ENCODE measurements at places on chromosomes 13 and 19. TPM values are rescaled to one million over a fixed set of nuclear protein-coding genes. Genes with fewer than 3 reads are reported as not detected.

The PABPC3 gene
- 0.17 TPM for total RNA-seq

The WDR88 gene
- total RNA-seq = 0.16 TPM

The CLC gene
- not detected for total RNA-seq

The CDX2 gene
- 1.1 TPM for total RNA-seq

The ERICH6B gene
- not detected for total RNA-seq

The GDF15 gene
- 62.6 TPM for total RNA-seq

The SMAD9 gene
- 0.05 TPM for total RNA-seq

The IGSF23 gene
- 0.26 TPM for total RNA-seq

The B3GNT3 gene
- total RNA-seq = 3.2 TPM

The PPP5C gene
- 83.4 TPM for total RNA-seq

The AKT2 gene
- 136 TPM for total RNA-seq

The DIRAS1 gene
- total RNA-seq = 3.5 TPM

The PGLYRP2 gene
- total RNA-seq = not detected

The EPS8L1 gene
- 4.9 TPM for total RNA-seq

The IGFL1 gene
- total RNA-seq = 2.6 TPM

The EDDM13 gene
- not detected for total RNA-seq

The UBE2L5 gene
- not detected for total RNA-seq

The C1QTNF9 gene
- not detected for total RNA-seq

The ADAMTSL5 gene
- total RNA-seq = 4.1 TPM

The IGFL3 gene
- total RNA-seq = not detected

The ZNF568 gene
- 1.4 TPM for total RNA-seq

The ADGRE1 gene
- 5.4 TPM for total RNA-seq

The FSD1 gene
- total RNA-seq = 7.5 TPM

The ZNF682 gene
- total RNA-seq = not detected

The CEACAM4 gene
- not detected for total RNA-seq

The RXFP2 gene
- total RNA-seq = not detected

The ZNF93 gene
- total RNA-seq = not detected

The TMEM150B gene
- total RNA-seq = not detected

The PSG2 gene
- not detected for total RNA-seq

The HRC gene
- 0.03 TPM for total RNA-seq

The FXYD7 gene
- total RNA-seq = 0.34 TPM

The CPB2 gene
- total RNA-seq = not detected

The ZNF66 gene
- total RNA-seq = not detected

The KRTDAP gene
- total RNA-seq = not detected

The ISYNA1 gene
- total RNA-seq = 37.1 TPM

The RPS28 gene
- 794 TPM for total RNA-seq

The BRME1 gene
- total RNA-seq = 0.27 TPM

The TMEM59L gene
- total RNA-seq = 6.3 TPM

The CRLF1 gene
- total RNA-seq = 1.5 TPM

The OR7D2 gene
- total RNA-seq = not detected

The GNG7 gene
- 0.06 TPM for total RNA-seq

The PPFIA3 gene
- total RNA-seq = 6.5 TPM

The CALR gene
- total RNA-seq = 550 TPM

The JAK3 gene
- total RNA-seq = 0.27 TPM

The ZNF570 gene
- total RNA-seq = 3.0 TPM

The ZNF491 gene
- not detected for total RNA-seq

The RNF17 gene
- total RNA-seq = not detected

The TRPM4 gene
- 8.2 TPM for total RNA-seq

The ACP7 gene
- total RNA-seq = 0.23 TPM

The FGF9 gene
- not detected for total RNA-seq

The PRODH2 gene
- total RNA-seq = 0.66 TPM

The WTIP gene
- total RNA-seq = 32.8 TPM
